ENCODE measurements at places on chromosomes 5 and 9.

GRCh38 chr5:45105491-45105994 lies 296.8 kb downstream of the MRPS30 start:
- DNase-seq = no peak

DNA sequence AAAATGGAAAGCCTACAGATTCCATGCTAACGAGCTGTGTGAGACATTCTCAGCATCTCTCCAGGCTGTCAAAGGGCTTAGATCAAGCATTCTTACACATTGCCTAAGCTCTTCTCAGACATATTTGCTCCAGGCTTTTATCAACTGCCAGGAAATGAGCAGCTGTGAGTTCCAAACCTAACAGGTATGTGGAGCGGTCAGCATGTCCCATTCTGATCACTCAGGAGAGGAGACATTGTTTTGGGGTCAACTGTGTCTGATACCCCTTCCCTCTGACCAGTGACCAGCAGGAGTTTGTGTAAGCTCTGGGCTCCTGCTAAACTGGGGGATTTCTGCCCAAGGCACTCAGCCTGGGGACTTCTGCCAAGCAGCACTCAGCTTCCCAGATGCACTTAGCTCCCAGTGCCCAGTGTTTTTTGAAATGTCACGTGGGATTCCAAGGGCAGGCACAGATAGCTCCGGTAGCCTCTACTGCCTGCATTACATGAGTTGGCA lies 229.1 kb downstream of the SEC61B start:
- DNase-seq = no peak

DNA sequence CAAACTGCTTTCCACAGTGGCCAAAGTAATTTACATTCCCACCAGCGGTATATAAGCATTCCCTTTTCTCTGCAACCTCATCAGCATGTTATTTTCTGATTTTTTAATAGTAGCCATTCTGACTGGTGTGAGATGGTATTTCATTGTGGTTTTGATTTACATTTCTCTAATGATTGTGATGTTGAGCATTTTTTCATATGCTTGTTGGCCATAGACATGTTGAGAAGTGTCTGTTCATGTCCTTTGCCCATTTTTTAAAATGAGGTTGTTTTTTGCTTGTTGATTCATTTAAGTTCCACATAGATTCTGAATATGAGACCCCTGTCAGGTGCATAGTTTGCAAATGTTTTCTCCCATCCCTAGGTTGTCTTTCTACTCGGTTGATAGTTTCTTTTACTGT lies 254.5 kb upstream of the MPDZ start:
- no peak for DNase-seq

GRCh38 chr5:73370640-73371583 lies 77.7 kb downstream of the FOXD1 start:
- DNase-seq = peak; percentile 69

DNA sequence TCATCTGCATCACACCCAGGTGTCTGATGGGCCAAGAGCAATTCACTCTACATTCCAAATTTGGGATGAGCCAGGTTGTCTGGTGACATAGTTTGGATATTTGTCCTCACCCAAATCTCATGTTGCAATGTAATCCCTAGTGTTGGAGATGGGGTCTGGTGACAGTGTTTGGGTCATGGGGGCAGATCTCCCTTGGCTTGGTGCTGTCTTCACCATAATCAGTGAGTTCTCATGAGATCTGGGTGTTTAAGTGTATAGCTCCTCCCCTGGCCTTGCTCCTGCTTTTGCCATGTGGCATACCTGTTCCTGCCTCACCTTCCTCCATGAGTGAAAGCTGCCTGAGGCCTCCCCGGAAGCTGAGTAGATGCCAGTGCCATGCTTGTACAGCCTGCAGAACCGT lies 7.4 kb upstream of the SIL1 start:
- no peak for DNase-seq

- no peak for DNase-seq
Measured at GRCh38 chr9:16803648-16804047, 66.8 kb downstream of the BNC2 start.

GRCh38 chr5:168944004-168944403 lies 356.9 kb downstream of the SLIT3 start:
- DNase-seq = no peak

DNA sequence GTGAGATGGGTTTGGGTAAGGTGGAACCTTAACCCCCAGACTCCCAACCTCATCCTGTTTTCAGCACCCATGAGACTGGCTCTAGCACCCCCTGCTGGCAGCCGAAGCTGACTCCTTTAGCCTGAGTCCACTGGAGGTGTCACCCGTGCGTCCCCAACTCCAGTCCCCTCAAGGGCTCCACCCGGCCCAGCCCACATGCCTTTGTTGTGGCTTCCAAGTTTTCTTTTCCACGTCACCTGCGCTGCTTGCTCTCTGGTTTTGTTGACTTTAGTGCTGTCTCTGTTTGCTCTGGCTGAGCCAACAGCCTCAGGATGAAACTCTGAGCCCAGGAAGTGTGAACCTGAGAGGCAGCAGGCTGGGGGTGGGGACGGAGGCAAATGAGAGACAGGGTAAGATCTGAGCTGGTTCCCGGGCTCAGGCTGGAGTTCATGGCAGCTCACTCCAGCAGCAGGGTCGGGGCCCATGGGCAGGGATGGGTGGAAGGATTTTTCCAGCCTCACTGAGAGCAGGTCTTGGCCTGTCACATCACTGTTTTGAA lies 13.2 kb upstream of the AQP7 start:
- peak; percentile 75 for DNase-seq

All from GM03348 (cell line).